ENCODE measurements at places on chromosomes 3 and 15.

DNA sequence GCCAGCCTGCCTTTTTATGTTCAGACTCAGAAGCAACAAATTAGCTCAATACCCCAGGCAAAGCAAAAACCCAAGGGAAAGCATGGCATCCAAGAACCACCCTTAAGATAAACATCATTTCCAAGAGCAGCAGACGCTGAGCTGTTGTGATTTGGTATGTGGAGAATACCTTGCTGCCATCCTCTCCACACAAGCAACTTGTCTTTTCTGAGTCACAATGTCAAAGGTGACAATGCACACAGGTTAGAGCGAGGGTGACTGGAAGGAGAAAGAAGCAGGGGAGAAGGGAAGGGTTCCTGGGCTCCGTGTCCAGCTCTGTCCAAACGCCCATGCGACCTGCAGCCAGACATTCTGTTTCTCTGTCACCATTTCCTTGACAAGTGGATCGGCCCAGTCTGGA, 6.0 kb downstream of the PCSK6 start:
- DNase-seq: no peak

DNA sequence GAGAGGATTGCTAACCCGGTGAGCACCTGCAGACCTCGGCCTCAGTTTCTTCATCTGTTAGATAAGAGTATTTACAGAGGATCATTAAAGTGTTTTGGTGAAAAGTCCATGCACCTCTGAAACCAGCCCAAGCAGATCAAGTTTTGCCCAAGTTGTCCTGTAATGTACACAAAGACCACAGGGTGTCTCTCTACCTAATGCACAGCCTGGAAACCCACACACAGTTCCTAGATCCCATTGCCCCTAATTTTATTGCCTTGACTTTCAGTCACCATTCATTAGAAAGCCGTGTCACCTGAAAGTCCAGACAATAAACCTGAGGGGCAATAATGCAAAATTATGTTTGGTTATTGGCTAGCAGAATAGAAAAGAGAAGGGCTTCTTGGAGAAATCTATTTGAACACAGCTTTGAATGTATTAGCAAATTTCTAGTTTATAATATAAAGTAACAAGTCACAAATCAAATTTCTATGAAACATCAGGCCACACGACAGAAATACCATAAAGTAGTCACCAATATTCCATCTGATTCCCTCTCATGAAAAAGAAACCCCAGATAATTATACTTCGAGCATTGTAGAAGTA, 161.3 kb upstream of the SLC2A2 start:
- DNase-seq: no peak

- no peak for DNase-seq
Observed at GRCh38 chr3:32901005-32901932, 50.2 kb upstream of the CCR4 start.

- no peak for DNase-seq
Observed at GRCh38 chr3:48636149-48636655, 941 bp upstream of the SLC26A6 start.

DNA sequence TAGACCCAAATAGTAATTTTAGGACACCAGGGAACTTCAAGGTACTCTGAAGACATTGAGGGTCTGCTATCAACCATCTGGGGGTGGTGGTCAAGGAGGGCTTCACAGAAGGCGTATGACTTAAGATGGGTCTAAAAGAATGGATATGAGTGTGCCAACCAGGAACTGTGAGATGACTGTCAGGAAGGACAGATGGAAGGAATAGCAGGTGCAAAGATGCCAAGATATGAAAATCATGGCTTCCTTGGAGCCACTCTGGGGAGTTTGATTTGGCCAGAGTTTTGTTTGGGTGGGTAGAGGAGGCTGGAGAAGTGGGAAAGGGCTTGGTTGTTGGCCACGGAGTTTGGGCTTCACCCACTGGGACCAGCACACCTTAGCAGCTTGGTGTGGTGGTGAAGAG, 21.2 kb downstream of the CDCP1 start:
- DNase-seq: no peak

- no peak for DNase-seq
Observed at GRCh38 chr3:113287803-113288648, 76.7 kb downstream of the BOC start.

- no peak for DNase-seq
Observed at GRCh38 chr3:50433954-50434353, 69.5 kb downstream of the CACNA2D2 start.

DNA sequence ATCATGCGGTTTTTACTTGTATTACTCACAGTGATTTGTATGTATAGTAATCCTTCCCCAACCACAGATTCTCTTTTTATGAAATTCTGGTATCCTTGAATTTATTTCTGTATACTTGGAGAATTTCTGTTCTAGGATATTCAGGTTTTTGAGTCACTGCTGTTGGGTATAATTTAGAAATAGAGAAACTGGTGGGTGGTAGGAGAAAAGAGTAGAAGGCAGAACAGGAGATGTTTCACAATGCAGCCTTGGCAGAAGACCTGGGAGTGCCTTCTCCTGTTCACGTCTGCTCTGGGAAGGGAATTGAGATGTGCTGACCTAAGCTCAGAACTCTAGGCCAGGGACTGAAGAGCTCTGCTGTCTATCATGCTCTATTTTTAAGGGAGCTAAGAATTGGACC, 193.6 kb downstream of the EPHB1 start:
- DNase-seq: no peak

- no peak for DNase-seq
Observed at GRCh38 chr15:91132079-91132478, 32.0 kb downstream of the SV2B start.

- no peak for DNase-seq
Observed at GRCh38 chr3:121399820-121400219, 146.0 kb downstream of the POLQ start.

DNA sequence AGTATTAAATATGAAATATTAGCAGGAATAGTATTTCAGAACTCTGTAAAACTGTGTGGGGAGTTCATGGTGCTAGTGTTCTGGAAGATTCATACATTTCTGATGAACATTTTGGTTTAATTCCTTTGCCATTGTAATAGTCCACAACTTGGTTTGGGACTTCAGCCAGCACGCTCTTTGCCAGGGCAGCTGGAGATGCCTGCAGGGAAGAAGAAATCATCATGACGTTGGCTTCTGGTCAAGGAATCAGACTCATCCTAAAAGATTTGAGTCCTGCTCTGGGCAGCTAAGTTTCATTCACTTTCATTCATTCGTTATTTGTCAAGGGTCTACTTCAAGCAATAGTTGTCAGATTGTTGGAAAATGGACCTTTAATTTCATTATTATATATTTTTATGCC, 32.4 kb upstream of the MRPL3 start:
- DNase-seq: no peak

- DNase-seq: no peak
Observed at GRCh38 chr3:105676621-105677300, 192.1 kb downstream of the CBLB start.

- no peak for DNase-seq
Observed at GRCh38 chr3:107404727-107405469, 27.7 kb downstream of the CCDC54 start.

DNA sequence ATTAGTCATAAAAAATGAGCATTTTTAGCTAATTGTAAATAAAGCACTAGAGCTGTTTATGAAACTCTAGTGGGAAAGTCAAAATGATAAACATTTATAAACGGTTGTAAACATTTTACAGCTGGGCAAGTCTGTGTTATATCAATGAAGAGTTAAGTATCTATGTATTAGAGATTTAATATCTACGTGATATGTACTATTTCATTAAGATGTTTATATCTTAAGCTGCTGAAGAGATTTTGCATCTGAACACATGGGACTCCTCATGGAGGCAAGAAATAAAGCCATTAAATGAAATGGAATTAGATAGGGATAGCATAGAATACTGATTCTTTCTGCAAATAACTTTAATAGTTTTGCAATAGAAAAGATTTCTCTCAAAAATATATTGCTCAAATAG, 23.0 kb upstream of the CAPN7 start:
- DNase-seq: no peak

DNA sequence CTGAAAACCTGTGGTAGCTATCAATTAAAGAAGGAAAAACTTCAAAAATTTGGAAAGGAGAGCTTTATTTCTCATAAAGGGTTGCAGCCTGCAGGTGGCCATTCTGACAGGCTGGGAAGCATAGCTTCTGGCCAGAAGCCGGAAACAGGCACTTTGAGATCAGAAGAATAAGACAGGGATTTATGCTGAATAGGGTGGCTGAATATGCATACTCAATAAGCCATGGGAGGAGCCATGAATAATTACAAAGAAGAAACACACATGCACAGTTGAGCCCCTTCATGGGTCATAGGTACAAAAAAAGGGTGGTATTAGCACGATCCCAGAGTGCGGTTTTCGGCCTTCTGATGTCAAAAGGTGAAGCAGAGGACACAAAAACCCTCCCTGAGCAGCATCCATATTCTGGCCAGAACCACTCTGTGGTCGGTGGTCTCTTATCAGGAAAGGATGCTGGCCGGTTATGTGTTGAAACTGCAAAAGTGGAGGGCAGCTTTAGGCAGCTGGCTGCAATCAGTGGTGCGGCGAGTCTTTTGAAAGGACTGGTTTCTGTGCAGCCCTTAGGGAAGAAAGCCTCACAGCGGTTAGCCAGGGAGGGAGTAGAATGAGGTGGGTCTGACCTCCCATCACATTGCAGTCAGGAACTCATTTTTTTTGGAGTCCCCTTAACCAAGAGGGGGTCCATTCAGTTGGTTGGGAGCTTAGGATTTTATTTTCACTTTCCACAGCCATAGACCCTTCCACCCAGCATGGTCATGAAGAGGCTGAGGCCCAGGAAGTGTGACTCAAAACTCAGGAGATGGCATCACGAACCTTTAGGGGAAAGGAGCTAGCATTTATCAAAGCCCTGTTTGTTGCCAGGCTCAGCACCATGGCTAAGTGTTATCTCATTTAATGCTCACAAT, 34.7 kb upstream of the CCDC174 start:
- DNase-seq: no peak

DNA sequence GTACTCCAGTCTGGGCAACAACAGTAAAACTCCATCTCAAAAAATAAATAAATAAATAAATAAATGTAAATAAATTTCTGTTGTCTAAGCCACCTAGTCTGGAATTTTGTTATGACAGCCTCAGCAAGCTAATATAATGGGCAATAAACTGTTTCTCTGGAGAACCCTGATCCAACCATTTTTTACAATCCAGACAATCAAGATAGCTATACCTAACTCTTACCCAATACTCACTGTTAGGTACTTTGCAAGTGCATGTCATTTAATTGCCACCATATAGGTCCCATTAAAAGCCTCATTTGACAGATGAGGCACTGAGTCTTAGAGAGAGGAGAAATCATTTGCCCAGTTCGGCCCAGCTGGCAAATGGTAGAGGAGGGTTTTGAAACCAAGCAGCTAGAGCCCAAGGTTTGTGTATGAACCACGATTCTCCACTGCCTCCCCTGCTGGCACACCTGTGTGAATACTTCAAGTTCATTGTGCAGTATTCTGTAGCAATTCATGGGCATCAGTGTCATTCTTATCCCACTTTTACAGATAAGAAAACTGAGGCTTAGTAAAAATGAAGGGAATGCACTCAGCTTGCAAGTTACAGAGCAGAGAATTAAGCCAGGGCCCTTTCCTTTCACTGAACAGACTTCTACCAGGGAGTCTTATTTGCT, 107.0 kb upstream of the UBE2E1 start:
- no peak for DNase-seq

DNA sequence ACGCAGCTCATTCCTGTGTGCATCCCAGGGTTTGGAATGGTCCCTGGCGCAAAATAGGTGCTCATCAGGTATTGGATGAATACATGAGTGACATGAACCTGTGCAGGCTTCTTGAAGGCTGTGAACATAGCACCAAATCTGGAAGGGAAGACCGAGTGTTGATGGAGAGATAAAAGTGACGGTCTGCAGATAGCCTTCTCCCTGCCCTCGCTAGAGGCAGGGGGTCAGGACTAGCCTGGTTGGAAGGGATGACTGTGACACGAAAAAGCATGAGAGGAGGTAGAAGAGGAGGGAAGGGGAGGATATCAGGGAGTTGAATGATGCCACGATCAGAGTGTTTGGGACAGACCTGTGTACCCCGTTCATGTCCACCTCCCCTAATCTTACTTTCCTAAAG, 267.1 kb downstream of the XXYLT1 start:
- no peak for DNase-seq

GRCh38 chr3:149292666-149293065, 40.8 kb downstream of the TM4SF18 start:
- DNase-seq: no peak

DNA sequence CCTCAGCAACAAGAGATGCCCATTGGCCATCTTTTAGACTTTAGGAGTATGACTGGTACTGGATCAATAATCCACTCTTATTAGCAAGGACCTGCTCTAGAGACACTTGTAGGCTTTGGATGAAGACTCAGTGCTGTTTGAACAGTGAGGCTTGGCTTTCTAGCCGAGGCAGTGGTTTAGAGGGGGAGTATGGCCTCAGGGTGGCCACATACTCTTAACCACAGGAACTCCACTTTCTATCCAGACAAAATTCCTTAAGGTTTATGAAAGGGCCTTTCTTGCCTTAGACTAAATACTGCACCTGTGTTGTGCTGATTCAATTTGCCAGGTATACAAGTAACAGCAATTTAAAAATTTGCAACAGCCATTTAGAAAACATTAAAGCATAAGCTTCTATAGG, 1046.3 kb downstream of the DIPK2A start:
- DNase-seq: no peak

DNA sequence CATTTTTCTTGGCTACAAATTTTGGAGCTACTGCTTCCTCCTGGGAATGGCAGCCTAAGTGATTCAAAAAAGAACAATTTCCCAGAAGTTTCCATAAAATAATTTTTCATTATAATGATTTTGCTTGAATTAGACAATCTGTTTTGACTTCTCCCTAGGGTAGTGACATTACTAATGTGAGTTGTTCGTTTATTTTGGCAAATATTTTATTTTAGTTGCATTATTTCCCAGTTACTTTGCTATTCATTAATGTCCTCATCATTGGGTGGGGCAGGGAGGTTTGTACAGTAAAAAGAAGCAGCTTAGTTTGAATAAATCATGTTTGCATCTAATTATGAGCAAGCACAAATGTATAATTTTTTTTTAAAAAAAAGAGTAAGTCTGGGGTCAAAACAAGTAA, 686.6 kb downstream of the ROBO2 start:
- no peak for DNase-seq

DNA sequence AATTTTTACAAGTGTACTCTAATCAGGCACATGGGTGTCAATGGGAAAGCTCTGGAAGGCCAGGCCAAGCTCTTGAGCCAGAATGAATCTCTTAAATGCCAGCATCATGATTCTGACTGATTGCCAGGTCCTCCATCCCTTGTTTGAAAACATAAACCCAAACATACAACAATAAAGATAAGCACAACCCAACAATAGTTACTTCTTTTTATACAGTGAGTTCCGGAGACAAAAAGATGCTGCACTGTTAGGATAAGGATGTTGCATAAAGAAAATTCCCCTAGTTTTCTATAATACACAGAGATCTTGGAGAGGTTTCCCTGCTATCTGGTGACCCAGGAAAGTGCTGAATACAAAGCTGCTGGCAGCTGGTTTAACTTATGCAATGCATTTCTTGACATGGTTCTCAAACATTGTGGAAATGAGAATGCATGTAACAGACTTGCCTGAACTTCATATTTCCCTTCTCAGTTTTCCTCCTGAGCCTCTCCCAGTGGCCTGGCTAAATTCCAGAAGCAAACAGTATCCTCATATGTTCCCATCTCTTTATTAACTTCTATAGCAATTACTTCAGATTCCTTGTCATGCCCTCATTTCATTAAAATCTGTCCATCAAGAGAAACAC, 180.1 kb upstream of the PRICKLE2 start:
- no peak for DNase-seq
